ENCODE measurements at places on chromosomes 2 and 18. TPM values are rescaled to one million over a fixed set of nuclear protein-coding genes. Genes with fewer than 3 reads are reported as not detected.
A peak's percentile ranks its signal among the peaks of the same experiment; 100 is the strongest.

- DNase-seq, result no peak
These were observed 156.6 kb upstream of the ID2 start for GRCh38 chr2:8525236-8525581.

Gene TUBA4B
- total RNA-seq, result not detected

- no peak for DNase-seq
These were observed 1313.2 kb upstream of the NRXN1 start for GRCh38 chr2:52345082-52345481.

- no peak for DNase-seq
These were observed 457.2 kb upstream of the HS6ST1 start for GRCh38 chr2:128775914-128776285.

DNA sequence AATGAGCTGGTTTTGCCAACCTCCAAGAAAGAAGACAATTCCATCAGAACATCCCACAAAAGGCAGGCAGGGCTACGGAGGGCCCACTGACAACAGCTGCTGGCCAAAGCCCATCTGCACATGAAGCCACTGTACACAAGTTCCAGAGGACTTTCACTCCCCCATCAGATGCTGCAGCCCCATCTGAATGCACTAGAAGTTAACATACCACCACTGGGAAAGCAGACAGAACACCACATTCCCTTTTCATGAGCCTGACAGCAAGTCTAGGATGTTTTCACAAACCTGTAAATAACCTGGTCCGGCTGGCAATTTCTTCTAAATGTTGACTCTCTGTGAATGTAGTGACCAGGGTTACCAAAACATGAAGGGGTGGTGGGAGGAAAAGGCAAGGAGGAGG is 41.5 kb downstream of the CCBE1 start:
- DNase-seq, result no peak

DNA sequence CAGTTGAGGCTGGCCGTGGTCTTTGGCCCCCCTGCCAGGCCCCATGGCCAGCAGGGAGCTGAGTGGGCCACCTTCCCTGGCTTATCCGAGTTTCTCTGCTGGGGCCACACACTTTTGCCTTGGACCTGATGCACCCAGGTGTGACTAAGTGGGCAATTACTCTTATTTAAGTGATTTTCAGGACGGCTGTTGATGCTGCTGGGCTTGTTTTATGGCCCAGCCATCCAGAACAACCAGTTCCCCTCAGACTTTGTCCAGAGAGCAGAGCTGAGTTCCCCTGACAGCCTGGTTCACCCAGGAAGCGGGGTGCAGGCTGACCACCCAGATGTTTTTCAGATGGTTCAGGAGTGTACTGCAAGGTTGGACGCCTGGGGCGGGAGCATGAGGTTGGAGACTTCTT is 68.8 kb downstream of the GLI2 start:
- no peak for DNase-seq

DNA sequence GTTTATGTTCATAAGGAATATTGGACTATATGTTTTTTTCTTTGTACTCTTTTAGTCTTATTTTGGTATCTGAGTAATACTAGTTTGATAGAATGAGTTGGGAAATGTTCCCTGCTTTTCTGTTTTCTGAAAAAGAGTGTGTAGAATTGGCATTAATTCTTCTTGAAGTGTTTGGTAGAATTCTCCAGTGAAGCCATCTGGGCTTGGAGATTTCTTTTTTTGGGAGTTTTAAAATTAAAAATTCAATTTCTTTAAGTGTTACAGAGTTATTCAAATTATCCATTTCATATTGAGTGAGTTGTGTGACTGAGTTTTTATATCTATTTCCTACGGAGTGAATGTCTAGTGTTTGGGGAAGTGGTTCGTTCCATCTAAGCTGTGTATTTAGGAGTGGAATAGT is 80.6 kb upstream of the HS6ST1 start:
- DNase-seq, result no peak

DNA sequence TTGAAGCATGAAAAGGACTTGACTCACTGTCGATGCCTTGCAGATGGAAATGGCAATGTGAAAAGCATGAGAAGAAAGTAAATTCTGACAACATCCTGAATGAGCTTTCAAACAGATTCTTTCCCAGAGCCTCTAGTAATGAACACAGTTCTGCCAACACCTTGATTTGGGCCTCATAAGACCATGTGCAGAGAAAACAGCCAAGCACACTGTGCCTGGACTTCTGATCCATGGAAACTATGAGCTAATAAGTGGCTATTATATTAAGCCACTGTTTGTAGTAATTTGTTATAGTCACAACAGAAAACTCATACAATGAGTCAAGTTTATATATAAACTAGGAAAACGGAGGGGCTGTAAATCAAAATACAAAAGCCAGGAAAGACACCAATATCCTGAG is 477.3 kb downstream of the MBD2 start:
- no peak for DNase-seq

Gene GPAT2
- total RNA-seq, result 2.8 TPM

DNA sequence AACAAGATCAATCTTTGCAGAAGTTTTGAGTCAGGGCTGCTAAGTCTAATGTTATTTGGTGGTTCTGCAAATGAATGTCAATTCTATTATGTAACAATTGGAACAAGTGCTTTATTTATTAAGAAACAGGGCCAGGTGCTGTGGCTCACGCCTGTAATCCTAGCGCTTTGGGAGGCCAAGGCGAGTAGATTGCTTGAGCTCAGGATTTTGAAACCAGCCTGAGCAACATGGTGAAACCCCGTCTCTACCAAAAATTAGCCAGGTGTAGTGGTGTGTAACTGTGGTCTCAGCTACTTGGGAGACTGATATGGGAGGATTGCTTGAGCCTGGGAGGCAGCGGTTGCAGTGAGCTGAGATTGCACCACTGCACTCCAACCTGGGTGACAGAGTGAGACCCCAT is 13.2 kb upstream of the RNF103 start:
- no peak for DNase-seq

GRCh38 chr2:12824778-12825379 is 108.1 kb downstream of the TRIB2 start:
- no peak for DNase-seq

Gene ARHGAP28
- 26.0 TPM for total RNA-seq

Gene POTEJ
- not detected for total RNA-seq

Gene SEPTIN10
- 113 TPM for total RNA-seq

- peak; percentile 45 for DNase-seq
These were observed 797 bp downstream of the KLHL14 start for GRCh38 chr18:32771871-32772580.

GRCh38 chr2:152646264-152646663 is 71.0 kb downstream of the PRPF40A start:
- DNase-seq, result no peak

- DNase-seq, result no peak
These were observed 47.6 kb downstream of the ODC1 start for GRCh38 chr2:10400568-10400977.

DNA sequence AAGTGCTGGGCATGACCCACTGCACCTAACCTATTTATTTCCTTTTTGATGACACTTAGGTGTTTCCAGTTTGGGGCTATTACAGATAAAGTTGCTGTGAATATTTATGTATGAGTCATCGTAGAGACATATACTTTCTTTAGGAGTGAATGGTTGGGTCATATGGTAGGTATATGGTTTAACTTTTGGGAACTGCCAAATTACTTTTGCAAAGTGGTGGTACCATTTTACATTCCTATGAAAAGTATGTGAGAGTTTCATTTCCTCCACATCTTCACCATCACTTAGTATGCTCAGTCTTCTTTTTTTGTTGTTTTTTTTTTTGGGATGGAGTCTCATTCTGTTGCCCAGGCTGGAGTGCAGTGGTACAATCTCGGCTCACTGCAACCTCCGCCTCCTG is 56.1 kb downstream of the HNRNPLL start:
- DNase-seq, result no peak

DNA sequence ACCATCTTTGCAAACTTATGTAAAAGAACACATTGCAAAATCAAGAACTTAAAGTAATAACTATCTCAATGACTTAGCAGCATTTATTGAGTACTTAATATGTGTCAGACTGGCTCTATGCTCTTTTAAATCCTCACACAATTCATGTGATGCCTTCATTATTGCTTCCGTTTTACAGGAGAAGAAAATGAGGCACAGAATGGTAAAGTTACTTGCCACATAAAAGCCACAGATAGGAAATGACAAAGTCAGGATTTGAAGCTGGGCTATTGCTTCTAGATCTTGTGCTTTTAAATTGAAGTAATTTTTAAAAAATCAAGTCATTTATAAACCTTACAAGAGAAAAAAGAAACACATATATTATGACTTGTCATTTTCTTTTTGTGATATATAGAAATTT is 174.2 kb downstream of the WDR7 start:
- DNase-seq, result no peak

- no peak for DNase-seq
These were observed 33.1 kb downstream of the SS18 start for GRCh38 chr18:26057344-26057773.

DNA sequence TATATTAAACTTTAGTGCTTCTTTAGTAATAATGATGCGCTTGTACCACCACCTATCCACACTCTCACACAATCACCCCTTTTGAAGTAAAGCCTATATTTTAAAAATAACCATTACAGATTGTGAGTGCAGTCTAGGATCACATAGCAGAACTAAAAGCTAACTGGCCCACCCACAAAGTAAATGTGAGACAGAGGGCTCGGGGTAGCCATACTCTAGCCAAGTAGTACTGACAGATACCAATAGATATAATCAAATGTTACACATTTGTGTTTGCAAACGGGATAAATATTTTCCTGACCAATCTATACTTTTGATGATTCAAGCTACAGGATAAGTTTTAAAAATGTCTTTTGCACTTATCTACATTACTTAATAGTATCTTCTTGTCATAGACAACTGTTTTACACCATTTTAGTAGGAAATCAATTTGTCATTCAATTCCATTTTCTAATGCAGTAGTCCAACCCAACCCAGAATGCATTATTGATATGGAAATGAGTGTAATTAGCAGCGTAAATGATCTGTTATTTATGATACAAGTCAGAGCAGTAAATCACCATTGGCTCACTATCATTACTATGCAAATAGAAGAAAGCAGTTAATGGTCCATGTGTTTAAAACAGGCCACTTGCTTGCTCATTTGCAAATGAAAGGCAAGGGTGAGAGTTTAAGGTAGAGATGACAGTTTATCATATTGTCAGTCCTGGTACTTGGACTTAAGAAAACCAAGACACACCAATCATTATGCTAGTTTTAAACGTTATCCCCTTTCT is 111.8 kb downstream of the ERBB4 start:
- DNase-seq, result no peak

Gene HK2
- 68.1 TPM for total RNA-seq

DNA sequence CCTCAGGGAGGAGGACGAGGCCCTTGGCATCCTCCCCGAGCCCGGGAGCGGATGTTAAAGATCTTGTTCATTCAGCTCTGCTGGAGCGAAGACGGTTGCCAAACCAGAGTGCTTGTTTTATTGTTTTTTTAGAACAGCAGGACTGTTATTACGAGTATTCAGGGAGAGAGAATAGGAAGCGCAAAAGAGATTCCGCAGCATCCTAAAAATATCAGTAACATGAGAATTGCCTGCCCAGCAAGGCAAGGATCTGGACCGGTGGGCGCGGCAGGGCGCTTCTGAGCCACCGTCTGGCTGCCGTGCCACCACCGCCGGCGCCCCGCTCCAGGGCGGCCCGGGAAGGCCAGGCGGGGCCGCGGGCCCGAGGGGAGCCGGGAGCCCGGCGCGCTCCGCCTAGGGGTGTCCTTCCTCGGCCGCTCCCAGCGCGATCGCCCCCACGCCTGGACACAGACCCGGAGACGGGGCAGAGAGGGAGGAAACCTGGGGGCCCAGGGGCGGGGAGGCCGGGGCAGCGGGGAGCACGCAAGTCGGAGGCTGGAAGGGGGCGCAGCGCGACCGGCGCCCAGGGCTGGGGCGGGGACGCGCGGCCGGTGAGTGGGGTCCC is 843 bp downstream of the CYS1 start:
- peak; percentile 63 for DNase-seq

Gene LRRC30
- 2.7 TPM for total RNA-seq
